ENCODE measurements at places on chromosomes 6 and 20. TPM values are rescaled to one million over a fixed set of nuclear protein-coding genes. Genes with fewer than 3 reads are reported as not detected.

PI3 gene
- not detected for total RNA-seq

C20orf204 gene
- 1.2 TPM for total RNA-seq

FAM184A gene
- total RNA-seq: 1.1 TPM

PBOV1 gene
- total RNA-seq: not detected

KCNK17 gene
- total RNA-seq: not detected

SNPH gene
- total RNA-seq: 14.6 TPM

CLVS2 gene
- 0.12 TPM for total RNA-seq

OXT gene
- total RNA-seq: not detected

ATP9A gene
- total RNA-seq: 13.9 TPM

PPP1R16B gene
- 5.3 TPM for total RNA-seq

GPR63 gene
- total RNA-seq: 0.44 TPM

GSTA2 gene
- total RNA-seq: not detected

GPX5 gene
- total RNA-seq: not detected

TFAP2A gene
- not detected for total RNA-seq

TP53TG5 gene
- not detected for total RNA-seq

SCUBE3 gene
- total RNA-seq: 58.5 TPM

PLAGL2 gene
- 2.9 TPM for total RNA-seq

RAB5IF gene
- 65.6 TPM for total RNA-seq

HSPA12B gene
- total RNA-seq: 0.12 TPM

PCIF1 gene
- 12.9 TPM for total RNA-seq

PABPC1L gene
- total RNA-seq: 11.5 TPM

CST9 gene
- not detected for total RNA-seq

CENPQ gene
- 9.6 TPM for total RNA-seq

TULP1 gene
- total RNA-seq: under 0.01 TPM

NFKBIE gene
- total RNA-seq: 5.2 TPM

SGK2 gene
- 1.1 TPM for total RNA-seq

TRIM40 gene
- total RNA-seq: not detected

TTK gene
- total RNA-seq: 55.2 TPM

CTCFL gene
- total RNA-seq: not detected

STX11 gene
- 0.77 TPM for total RNA-seq

TXNDC5 gene
- total RNA-seq: 795 TPM

MYH7B gene
- total RNA-seq: 0.33 TPM

FOXS1 gene
- total RNA-seq: 0.12 TPM

CD24 gene
- total RNA-seq: 1.2 TPM

CLPSL1 gene
- total RNA-seq: not detected

EFCAB8 gene
- total RNA-seq: not detected

LAMA4 gene
- total RNA-seq: 105 TPM

SNX9 gene
- 71.4 TPM for total RNA-seq

RAB44 gene
- total RNA-seq: not detected

BPI gene
- total RNA-seq: not detected

TMEM200A gene
- 116 TPM for total RNA-seq

CYP21A2 gene
- not detected for total RNA-seq

CRISP3 gene
- not detected for total RNA-seq

REPS1 gene
- 29.5 TPM for total RNA-seq

SEMG1 gene
- total RNA-seq: not detected

PAK5 gene
- total RNA-seq: not detected

PTPRT gene
- under 0.01 TPM for total RNA-seq

TMC2 gene
- not detected for total RNA-seq

COL9A1 gene
- not detected for total RNA-seq
